Stimulated activated CD8-positive, alpha-beta memory T cell treated with anti-CD3 and anti-CD28 coated beads, Interleukin-4, amount 100 ng/mL, for 48 hours (primary cell): ENCODE measurements at places on chromosomes 1 and 21.

GRCh38 chr1:67733681-67734322 is 48.8 kb downstream of the GADD45A start:
- DNase-seq: no peak

- no peak for DNase-seq
These were observed 12.1 kb upstream of the SELENBP1 start for GRCh38 chr1:151384584-151384983.

- DNase-seq: no peak
These were observed 21.3 kb downstream of the MX1 start for GRCh38 chr21:41447356-41447755.

DNA sequence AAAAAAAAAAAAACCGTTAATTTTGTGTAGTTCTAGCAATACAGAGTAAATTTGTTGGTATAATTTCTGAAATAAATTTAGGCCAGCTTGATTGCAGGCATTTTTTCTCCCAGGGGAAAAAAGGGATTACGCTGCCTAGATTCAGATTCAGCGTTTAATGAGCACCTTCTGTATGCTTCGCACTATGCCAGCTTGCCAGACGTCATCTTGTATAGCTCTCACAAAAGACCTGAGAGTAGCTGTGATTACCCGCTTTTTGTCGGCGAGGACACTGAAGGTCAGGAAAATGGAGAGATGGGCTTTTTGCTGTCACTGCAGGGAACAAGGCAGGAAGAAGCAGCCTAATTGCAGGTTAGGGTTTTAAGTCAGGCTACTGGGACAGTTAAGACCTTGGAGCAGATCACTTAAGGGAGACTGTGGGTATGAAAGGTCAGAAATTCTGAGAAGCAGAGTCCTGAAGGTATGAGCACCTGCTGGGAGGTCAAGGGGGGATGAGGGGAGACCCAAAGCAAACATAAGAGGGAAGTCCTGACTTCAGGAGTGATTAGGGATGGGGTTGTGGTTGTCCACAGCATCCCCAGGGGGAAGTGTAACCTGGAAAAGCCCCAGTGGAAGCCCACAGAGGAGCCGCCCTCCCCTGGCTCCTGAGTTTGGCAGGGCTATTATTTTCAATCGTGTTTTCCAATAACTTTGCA is 39.0 kb downstream of the TMCC2 start:
- no peak for DNase-seq

GRCh38 chr1:240965581-240966091 is 353.7 kb upstream of the GREM2 start:
- no peak for DNase-seq

- no peak for DNase-seq
These were observed 466.3 kb downstream of the LMO4 start for GRCh38 chr1:87794788-87795614.
